Activated CD4-positive, alpha-beta T cell treated with anti-CD3 and anti-CD28 coated beads, Interleukin-2, amount 10 ng/mL, durations not matched to agents 24 days and 14 days (primary cell): ENCODE measurements at places on chromosomes 13 and 19.
A peak's percentile ranks its signal among the peaks of the same experiment; 100 is the strongest.

- DNase-seq = peak; percentile 93
Observed at GRCh38 chr13:46172531-46172991, 9.4 kb downstream of the LCP1 start.

DNA sequence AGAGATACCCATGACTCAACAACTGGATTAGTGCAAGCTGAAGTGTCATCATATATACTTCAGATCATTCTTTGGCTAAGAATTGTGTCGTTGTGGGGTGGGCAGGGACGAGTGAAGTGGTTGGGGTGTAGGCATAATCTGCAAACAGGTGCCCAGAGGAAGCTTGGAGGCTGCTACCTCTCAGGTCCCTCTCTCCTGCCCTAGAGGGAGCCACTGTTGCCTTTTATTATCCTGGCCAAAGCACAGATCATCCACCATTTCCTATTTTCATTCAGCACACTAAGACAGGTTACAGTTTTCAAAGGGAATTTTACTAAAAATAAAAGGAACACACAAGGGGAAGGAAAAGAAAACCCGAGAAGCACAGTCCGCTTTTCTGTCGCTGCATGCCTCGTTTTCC, 126.6 kb downstream of the HS6ST3 start:
- DNase-seq = no peak

DNA sequence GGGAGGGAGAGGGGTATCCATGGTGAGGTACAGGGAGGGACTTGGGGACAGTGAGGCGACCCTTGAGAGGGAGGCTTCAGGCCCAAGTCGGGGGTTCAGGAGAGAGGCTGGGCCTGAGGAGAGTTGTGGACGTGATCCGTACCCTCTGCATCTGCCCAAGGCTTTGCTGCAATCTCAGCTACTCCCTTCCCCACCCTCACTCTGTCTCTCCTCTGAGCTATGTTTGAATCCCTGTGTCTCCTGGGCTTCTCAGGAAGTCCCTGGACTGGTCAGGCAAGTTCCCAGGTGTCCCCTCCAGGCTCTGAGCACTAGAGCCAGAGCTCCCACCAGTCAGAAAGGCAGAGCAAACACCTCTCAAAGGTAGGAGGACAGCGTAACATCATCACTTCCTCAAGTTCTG, 1.8 kb downstream of the LIN37 start:
- no peak for DNase-seq

DNA sequence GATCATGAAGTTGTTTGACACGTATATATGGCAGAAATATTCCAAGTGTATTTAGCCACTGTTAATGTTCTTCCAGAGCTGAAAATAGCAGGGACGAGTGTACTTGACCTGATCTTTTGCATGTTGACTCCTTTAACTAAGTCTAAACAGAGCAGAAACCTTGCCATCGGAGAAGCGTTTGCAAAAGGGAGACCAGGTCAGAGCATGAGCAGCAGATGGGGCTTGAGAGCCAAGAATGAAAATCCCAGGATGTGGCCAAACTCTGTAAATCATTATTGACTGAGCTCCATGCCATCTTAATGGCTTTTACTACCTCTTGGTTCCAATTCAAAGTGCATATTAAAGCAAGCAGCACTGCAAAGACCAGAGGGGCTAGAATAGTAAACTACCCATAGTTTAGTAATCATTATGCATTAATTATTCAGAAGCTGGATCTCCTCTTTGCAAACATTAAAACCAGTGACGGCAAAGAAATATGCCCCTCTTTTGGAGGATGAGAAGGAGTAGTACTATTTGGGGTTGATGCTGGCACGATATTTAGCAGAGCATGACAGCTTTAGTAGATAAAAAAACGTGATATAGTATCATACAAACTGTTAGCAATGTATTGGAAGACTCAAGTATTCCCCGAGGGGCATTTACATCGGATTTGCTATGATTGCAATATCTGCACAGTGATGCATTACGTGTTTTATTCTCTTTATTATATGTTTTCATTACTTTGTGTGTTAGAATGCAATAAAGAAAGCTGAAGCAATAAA, 55.7 kb downstream of the FAM216B start:
- peak; percentile 21 for DNase-seq

GRCh38 chr19:33246709-33247440, 21.2 kb upstream of the SLC7A10 start:
- DNase-seq = no peak

DNA sequence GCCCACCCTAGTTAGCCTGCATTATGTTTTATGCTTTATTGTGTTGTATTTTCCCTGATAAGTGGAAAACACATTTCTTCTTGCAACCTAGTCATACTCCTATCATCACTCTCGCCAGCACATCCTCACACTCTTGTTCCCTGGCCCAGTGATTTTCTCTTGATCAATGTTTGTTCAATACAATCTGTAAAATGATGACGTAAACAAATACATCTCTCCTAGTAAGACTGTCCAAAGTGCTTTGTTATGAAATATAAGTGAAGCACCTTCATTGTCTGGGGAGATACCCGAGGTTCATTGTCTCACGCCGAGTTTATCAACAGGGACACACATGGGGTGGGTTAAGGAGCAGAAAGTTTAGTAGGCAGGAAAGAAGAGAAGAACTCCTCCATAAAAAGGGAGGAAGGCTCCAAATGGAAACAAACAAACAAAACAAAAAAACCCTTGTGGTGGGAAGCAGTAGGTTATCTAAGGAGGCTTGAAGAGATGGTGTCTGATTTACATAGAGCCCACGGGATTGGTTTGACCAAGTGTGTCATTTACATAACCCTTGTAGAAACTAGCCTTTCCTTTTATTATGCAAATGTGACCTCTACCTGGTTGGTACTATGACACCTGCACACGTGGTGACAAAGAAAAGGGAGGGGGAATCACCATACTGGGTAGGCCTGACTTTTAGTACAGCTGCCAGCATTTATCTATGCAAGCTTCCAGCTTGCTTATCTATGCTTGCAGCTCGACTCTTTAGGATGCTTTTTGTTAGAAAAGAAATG, 1317.9 kb upstream of the SPRY2 start:
- DNase-seq = no peak

DNA sequence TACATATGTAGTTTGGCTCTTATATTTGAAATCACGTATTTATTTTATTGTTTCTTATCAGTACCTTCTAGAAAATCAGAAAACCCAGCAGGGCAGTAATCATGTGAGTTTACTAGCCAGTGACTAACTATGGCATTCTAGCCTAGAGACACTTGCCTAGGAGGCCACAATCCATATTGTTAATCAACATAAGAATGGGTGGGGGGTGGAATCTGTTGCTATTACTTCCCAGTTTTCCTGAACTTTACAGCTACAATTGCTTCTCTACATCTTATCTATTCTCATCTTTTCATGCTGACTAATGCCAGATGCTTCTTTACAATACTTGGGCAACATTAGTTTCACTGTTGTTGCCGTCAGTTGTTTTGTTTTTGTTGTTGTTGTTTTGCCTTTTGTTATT, 18.7 kb upstream of the ATXN8OS start:
- no peak for DNase-seq

DNA sequence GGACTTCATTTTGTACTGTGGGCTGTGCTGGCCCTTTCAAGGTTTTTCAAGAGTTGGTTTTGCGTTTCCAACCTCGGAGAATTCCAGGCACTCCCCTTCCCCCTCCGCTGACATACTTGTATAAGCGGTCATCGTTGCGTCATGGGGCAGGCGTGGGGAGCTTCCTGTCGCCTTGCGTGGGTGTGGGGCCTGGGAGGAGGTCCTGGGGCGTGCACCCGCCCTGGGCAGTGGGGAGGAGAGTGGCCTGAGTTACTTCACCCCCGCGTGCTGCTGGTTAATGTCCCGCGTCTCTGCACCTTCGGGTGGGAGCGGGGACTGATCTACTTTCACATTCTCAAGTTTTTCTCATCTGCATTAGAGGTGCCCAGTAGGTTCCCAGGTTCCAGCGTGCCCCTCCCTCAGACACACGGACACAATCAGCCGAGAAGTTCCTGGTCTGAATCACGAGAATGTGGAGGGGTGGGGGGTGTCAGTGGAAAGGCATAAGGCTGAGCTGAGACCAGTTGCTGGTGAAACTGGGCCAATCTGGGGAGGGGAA, 4.1 kb downstream of the IER2 start:
- DNase-seq = peak; percentile 87

DNA sequence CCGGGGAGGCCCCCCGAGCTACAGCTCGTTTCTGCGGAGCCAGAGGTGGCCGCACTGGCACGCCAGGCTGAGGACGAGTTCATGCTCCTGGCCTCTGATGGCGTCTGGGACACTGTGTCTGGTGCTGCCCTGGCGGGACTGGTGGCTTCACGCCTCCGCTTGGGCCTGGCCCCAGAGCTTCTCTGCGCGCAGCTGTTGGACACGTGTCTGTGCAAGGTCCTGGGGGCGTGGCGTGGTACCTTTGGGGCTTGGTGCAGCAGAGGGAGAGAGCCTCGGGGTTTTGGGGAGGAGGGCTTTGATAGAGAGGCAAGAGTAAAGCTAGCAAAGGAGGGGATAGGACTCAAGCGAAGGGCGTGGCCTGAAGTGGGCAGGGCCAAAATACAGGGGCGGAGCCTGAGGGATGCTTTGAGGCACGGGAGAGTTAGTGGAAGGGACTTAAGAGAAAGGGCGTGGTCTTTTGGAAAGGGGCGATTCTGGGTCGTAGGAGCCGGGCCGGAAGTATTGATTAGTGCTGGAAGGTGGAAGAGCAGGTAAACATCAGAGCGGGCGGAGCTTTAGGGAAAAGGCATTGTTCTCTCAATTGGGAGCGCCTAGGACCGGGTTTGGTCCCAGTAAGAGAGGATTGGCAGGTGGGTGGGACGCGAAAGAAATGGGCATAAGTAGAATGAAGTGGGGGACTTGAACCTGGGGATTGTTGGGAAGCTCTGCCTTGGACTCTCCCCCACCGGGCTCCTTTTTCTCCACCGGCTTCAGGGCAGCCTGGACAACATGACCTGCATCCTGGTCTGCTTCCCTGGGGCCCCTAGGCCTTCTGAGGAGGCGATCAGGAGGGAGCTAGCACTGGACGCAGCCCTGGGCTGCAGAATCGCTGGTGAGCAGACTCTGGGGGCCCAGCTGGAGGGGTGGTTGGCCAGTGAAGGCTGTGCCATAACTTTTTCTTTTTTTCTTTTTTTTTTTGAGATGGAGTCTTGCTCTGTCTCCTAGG, 1.2 kb downstream of the PPM1N start:
- peak; percentile 92 for DNase-seq
